ENCODE measurements at places on chromosomes 7 and 10.

DNA sequence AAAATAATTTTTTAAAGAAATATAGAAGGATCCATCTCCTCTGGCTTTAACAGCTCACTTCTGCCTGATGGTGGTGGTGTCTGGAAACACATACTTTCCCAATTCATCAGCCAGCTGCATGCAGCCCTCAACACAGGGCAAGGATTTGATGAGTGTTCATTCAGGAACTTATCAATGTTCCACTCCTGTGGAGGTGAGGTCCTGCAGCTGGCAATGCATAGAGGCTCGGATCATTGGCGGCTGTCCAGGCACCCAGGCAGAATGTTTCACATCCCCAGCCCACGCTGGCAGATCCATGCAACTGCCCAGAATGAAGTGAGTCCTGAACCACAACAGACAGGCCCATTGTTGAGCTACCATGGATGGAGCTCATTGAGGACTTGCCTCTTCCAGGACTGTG, 55.2 kb upstream of the KCNMA1 start:
- no peak for DNase-seq

GRCh38 chr10:95480901-95481491, 80.2 kb downstream of the SORBS1 start:
- DNase-seq, result no peak

DNA sequence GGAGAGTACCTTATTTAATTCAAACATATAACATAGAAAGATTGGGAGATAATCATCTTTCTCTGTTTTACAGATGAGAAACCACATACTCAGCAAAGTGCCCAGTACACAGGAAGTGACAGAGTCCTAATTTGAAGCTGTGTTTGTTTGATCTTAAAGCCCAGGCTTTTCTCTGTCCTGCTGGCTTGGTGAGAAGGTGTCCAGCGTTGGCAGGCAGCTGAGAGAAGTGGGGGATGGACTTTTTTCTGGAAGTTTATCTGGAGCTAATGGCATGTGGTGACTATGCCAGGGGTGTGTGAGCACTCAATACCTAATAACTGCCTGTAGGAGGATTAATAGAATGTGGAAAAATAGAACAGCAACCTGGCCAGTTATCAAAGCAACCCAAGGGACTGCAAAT, 60.8 kb downstream of the NPSR1 start:
- DNase-seq, result no peak

DNA sequence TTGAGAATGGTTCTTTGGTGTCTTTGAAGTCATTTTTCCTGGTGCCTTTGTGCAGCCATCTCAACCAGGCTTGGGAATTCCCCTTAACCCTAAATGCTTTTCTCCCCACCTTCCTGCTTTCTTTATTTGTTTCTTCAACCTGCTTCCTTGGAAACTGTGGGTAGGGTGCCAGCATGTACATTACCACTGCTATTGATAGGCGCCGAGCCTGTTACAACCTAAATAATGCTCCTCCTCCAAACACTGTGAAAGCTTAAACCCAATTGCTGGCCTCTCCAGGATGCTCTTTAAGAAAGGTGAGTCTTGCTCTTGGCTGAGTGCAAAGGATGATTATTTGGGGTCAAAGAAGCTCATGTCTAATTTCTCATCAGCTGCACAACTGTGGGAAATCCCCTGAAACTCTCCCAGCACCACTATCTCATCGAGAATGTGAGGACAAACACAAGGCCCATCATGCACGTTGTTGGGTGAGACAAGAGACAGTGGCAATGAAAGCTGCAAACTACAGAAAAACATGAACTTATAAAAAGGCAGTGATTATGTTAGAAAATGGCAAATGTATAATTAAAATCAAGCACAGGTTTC, 285.5 kb upstream of the IGFBP3 start:
- peak; percentile 90 for DNase-seq

GRCh38 chr7:25614415-25614814, 386.1 kb upstream of the NPVF start:
- DNase-seq, result no peak

GRCh38 chr10:98610836-98611235, 164.1 kb upstream of the HPS1 start:
- no peak for DNase-seq

GRCh38 chr10:48798481-48799254, 114.0 kb downstream of the WDFY4 start:
- DNase-seq, result no peak

GRCh38 chr7:125423458-125424155, 494.0 kb upstream of the POT1 start:
- no peak for DNase-seq
